ENCODE measurements at places on chromosomes 2 and 18. TPM values are rescaled to one million over a fixed set of nuclear protein-coding genes. Genes with fewer than 3 reads are reported as not detected.

The PSTPIP2 gene
- 3.9 TPM for total RNA-seq

The SP5 gene
- not detected for total RNA-seq

The TUBB8B gene
- total RNA-seq, result not detected

The IGFBP5 gene
- total RNA-seq, result 206 TPM

The ZNF804A gene
- 0.12 TPM for total RNA-seq

The SERPINB3 gene
- not detected for total RNA-seq

The CFAP221 gene
- total RNA-seq, result 0.32 TPM

The MERTK gene
- total RNA-seq, result 0.12 TPM

The GAL3ST2 gene
- not detected for total RNA-seq

The OTOS gene
- not detected for total RNA-seq

The FIGN gene
- total RNA-seq, result 1.3 TPM

The TANC1 gene
- total RNA-seq, result 40.4 TPM

The EGR4 gene
- total RNA-seq, result 0.12 TPM

The ABCB11 gene
- total RNA-seq, result under 0.01 TPM

The NDUFS1 gene
- 110 TPM for total RNA-seq

The TMEM178A gene
- total RNA-seq, result 0.24 TPM

The MYOM1 gene
- total RNA-seq, result 0.36 TPM

The GRB14 gene
- 0.65 TPM for total RNA-seq

The RAB6C gene
- not detected for total RNA-seq

The KCNIP3 gene
- 25.6 TPM for total RNA-seq

The GREB1L gene
- 1.1 TPM for total RNA-seq

The SNORC gene
- 1.3 TPM for total RNA-seq

The LYPD6B gene
- 18.6 TPM for total RNA-seq

The DUSP2 gene
- 2.2 TPM for total RNA-seq

The ABCG5 gene
- total RNA-seq, result not detected

The LRRTM4 gene
- total RNA-seq, result not detected
